Upper lobe of right lung (tissue), 1 donor: ENCODE measurements at places on chromosomes 2 and 18. TPM values are rescaled to one million over a fixed set of nuclear protein-coding genes. Genes with fewer than 3 reads are reported as not detected.

GRCh38 chr2:227082286-227082685 lies 81.7 kb downstream of the COL4A4 start:
- DNase-seq: no peak

- DNase-seq: no peak
Observed at GRCh38 chr2:44055664-44056063, 59.9 kb upstream of the LRPPRC start.

DNA sequence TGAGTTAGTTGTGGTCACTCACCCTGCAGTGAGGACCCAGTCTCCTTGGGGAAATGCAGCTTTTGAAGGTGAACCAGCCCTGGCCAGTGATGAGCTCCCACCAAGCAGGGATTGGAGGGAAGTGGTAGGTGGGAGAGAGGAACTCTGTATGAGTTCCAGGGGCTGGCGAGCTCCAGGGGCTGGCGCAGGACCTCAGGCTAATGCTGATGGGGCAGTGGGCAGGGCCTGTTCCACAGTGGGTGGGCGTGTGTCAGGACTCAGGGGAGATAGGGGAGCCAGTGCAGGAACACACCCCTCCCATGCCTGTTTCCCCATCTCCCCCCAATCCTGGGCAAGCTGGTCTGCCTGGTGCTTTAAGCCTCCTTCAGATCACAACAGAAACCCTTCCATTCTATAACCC lies 208.4 kb downstream of the DYSF start:
- no peak for DNase-seq

GRCh38 chr2:20175931-20176330 lies 49.0 kb downstream of the SDC1 start:
- DNase-seq: no peak

Gene CABYR
- 1.1 TPM for total RNA-seq
